ENCODE measurements at places on chromosomes 13 and 19. TPM values are rescaled to one million over a fixed set of nuclear protein-coding genes. Genes with fewer than 3 reads are reported as not detected.

The IRGC gene
- total RNA-seq: not detected

The RXFP2 gene
- total RNA-seq: 1.2 TPM

The SIGLEC9 gene
- 0.10 TPM for total RNA-seq

The KLK7 gene
- not detected for total RNA-seq

The KASH5 gene
- not detected for total RNA-seq

- DNase-seq: no peak
These were observed 82.0 kb downstream of the OLFM4 start for GRCh38 chr13:53110614-53111013.

- DNase-seq: no peak
These were observed 248.7 kb downstream of the EFNB2 start for GRCh38 chr13:106286811-106287210.

DNA sequence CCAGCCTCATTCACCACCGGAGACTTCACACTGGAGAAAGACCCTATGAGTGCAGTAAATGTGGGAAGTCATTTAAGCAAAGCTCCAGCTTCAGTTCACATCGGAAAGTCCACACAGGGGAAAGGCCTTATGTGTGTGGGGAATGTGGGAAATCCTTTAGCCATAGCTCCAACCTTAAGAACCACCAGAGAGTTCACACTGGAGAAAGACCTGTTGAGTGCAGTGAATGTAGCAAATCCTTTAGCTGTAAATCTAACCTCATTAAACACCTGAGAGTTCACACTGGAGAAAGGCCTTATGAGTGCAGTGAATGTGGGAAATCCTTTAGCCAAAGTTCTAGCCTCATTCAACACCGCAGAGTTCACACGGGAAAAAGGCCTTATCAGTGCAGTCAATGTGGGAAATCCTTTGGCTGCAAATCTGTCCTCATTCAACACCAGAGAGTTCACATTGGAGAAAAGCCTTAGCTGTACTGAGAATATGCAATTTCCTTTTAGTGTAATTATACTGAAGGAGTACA is 8.8 kb downstream of the ZNF211 start:
- DNase-seq: no peak

GRCh38 chr13:97341135-97341534 is 92.8 kb upstream of the RAP2A start:
- peak; percentile 20 for DNase-seq

DNA sequence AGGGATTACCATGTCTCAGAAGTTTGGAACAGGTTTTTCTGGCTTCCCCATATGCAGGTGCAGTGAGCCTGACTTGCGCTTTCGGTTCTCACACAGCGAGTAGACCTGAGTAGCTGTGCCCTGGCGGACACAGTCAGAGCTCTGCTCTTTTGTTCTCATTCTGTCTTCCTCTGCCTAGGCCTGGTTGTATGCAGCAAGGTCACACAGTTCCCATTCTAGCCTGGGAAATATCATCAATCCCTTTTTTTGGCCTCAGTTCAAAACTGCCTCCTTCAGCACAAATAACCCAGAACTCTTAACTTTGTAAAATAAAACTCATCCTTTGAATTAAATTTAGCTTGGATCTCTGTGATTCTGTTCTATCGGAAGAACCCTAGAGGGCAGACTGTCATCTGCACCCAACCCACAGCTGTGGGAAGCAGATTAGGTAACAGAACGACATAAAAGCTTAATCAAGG is 10.2 kb downstream of the OXGR1 start:
- peak; percentile 20 for DNase-seq

Measured in RPMI7951 (cell line).